ENCODE measurements at places on chromosomes 3 and 15.

GRCh38 chr15:90876046-90876445, 7.7 kb downstream of the FURIN start:
- DNase-seq: no peak

DNA sequence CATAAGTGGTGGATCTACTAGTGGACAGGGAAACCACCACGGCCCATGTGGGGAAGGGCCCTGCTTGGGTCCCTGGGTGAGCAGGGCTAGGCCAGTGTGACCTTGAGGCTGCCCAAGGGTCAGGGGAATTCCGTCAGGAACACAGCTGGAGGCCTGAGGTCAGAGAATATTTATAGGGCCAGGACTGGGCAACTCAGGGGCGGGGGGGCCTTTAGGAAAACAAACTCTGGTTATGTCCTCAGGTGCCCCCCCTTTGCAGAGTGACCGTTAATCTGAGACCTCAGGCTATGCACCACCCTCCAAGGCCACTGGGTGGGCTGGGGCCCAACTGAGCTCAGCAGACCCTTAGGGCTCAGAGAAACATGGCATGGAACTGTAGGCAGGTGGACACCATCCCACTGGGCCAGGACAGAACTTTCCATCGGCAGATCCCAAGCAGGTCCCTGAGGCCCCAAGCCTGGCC, 2.5 kb downstream of the TWF2 start:
- no peak for DNase-seq

DNA sequence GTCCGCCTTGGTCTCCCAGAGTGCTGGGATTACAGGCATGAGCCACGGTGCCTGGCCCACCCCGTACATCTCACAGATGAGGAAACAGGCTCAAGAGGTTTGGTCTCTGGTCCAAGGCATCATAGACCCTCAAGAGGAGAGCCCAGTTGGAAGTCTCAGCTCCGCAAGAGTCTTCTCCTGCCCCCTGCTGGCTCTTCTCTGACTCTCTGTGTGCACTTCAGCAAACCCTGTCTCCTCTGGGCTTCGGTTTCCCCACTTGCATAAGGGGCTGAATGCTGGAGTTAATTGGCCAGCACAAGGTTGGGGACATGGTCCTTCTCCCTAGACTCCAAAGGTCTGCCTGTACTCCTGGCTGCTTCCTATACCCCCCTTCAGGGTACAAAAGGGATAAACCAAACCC, 3.9 kb downstream of the MST1R start:
- DNase-seq: peak; percentile 46

DNA sequence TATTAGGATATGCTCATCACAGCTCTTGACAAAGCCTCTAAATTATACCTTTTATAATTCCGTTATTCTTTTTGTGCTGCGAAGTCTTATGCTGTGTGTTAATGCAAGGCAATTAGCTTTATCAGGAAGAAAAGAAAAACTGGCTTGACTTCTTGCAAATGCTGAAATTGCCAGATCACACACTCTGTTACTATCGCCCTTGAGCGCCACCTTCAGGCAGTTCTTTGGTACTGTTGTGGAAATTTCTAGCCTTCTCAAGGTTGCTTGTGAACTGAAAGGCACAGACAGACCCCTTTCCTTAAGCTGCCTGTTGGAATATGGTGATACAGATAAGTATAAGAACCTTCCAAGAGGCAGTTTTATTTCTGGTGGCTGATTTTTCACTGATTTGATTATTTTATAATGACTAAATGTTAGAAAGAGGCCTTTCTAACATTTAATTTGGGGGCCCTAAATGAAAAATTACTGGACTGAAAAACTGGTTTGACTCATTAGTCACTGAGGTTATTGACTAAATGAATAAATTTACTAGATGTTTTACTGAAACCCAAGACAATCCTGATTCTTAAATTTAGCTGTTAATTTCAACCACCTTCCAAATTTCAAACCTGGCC, 126.2 kb upstream of the RASGRP1 start:
- DNase-seq: peak; percentile 81

DNA sequence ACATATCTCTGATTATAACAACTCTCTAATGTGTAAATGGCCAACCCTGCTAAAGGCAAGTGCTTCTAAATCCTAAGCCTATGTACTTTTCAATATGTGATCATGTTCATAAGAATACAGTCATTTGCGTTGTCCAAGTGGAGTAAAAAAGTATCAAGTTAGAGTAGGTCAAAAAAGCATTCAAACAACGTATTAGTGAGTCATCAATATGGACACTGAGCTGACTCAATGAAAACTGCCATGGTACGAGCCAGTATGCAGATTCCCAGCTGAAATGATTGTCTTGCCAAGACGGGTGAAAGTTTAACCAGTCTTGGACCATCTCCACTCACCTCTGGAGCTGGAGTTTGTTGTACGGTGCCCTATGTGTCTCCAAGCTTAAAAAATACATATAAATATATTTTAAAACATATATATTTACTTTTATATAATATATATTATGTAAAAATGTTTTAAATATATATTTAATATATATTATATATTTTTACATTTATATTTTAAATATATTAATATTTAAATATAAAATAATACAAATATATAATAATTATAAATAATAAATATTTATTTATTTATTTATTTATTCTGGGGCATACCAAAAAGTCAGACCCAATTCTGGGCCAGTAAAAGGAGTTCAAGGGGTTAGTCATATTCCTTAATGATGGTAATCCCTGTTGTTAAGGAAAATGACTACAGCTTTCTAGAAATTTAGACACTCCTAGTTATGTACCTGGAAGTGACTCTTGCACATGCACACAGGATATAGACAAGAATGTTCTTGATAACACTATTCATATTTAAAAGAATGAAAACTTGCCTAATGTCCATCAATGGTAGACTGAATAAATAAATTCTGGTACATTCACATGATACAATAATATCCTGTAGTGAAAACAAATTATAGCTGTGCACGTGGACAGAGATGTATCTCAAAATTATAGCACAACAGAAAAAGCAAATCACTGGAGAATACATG, 27.2 kb downstream of the PLSCR4 start:
- DNase-seq: no peak

GRCh38 chr15:88177451-88177850, 79.1 kb downstream of the NTRK3 start:
- DNase-seq: no peak

GRCh38 chr3:25420147-25420546, 7.9 kb upstream of the RARB start:
- no peak for DNase-seq

DNA sequence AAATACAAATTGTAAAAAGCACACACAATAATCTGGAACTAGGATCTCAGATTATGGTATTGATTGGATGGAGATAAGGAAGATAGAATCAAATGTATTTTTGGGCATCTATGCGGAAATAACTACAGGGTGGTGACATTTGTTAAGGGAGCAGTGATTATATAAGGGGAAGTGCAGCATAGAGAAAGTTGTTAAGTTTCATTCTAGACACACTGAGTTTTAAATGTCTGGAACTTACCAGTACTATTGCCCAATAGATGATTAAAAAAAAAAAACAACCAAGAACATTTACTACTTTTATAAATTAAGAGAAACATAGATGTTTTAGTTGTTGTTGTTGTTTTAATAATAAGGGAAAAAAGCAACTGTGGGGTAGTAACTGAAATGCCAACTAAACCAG, 32.1 kb upstream of the C3orf38 start:
- no peak for DNase-seq

DNA sequence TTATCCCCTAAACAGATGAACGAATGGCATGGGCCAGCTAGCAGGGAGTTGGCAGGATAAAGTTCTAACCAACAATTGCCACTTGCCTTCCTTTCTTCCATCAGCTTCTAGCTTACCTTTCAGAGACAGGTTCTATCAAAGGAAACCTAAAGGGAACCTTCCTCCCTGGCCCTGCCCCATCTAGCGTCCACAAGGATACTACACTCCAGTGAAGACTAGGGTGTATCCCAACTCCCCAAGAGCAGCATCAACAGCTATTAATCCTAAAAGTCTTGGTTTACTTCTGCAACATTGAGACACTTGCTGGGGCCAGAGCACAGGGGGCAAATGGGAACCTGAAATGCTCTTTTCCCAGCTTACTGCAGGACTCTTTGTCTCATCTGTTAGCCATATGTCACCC, 37.0 kb upstream of the TMC3 start:
- no peak for DNase-seq

- peak; percentile 71 for DNase-seq
Observed at GRCh38 chr3:42497009-42497731, 5.3 kb upstream of the VIPR1 start.

DNA sequence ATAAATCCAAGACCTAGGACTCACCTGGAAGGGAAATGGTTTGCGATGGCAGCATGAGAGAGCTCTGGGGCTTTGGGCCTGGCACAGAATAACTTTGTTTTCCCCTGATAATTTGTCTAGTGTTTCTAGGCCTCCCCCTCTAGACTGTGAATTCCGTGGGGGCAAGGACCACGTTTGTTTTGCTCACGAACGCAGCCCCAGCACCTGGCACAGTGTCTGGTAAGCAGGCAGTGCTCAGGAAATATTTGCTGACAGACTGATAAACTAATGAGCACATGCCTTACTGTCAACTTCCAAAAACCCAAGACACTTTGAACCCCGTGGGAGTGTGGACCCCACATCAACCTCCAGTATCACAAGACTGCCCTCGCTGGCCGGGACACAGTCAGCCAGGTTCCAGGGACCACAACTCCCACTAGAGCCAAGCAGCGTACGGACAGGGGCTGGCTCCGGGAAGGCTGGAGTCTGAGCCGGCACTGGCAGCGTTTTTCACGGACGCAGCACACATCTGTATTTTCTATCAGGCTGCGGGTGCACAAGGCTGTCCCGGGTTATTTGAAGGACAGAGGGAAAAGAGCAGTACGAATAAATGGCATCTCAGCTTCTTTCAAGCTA, 146.5 kb downstream of the XXYLT1 start:
- no peak for DNase-seq

- peak; percentile 84 for DNase-seq
Observed at GRCh38 chr15:101008158-101009139, 89.3 kb downstream of the LRRK1 start.

DNA sequence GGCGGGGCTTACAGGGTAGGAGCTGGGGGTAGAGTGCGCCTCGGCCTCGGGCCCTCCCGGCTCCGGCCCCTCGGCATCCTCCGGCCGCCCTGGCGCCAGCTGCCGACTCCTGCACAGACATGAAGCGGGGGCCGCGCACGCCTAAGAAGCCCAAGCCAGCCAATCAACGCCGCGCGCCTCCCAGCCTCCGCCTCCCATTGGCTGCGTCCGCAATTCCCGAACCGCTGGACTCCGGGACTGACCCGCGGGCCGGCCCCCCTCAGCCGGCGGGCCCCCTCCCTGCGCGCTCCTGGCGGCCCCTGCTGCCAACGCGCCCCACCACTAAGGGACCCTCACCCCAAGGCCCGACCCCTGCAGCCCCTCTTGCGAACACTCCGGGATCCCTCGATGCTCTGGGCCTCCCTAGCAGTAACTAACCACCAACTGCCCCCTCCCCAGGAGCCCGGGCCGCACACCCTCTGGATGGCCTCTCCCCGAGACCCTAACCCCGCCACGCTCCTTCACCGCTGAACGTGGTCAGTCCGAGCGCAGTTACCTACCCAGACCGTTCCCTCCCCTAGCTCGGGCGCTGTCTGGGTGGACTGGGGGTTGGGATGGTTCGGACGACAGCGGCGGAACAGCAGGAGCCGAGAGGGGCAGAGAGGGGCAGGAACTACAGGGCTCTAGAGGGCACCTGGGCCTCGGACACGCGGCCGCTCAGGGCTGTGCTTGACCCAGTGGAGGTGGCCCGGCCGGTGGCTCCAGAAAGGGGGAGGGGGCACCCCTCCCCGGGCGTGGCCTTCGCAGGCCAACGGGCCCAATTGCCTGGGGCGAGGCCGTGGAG, 5.0 kb downstream of the GATA2 start:
- DNase-seq: peak; percentile 92

DNA sequence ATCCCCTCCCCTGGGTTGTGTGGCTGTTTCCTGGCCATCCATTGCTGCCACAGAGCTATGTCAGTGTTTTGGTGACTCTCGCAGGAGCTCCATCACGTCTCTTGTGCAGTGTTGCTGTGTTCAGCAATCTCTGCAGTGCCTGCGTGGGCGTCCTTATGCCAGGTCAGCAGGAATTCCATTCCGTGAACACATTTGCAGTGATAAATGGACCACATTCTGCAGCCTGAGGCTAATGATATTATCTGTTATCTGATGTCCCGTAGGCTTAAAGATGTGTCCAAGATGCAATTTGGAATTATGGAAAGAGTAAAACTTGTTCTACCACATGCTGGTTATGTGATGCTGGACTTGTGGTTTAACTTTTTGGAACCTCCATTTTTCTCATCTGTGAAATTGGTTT, 25.5 kb upstream of the COL6A6 start:
- DNase-seq: no peak

DNA sequence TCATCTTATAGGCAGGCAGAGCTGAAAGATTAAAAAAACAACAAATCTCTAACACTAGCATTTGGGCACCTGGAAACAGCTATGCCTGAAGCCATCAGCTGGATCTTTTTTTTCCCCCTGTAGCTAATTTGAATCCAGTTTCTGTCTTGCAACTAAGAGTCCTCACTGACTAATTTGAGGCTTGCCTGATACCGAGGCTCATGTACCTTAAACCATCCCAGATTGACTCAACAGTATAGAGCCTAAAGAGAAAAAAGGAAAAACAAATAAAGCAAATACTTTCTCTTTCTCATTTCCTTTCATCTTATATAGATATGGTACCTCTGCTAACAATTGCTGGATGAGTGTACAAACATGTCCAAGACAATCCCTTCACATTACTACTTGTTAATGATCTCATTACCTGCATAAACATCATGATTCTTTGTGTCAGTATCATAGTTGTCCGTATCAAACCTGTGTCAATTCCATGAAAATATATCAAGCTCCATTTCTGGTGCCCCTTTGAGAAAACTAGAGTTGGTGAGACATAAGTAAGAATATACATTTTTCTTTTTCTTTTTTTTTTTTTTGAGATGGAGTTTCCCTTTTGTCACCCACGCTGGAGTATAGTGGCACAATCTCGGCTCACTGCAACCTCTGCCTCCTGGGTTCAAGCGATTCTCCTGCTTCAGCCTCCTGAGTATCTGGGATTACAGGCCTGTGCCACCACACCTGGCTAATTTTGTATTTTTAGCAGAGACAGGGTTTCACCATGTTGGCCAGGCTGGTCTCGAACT, 43.1 kb downstream of the BHLHE40 start:
- peak; percentile 63 for DNase-seq

DNA sequence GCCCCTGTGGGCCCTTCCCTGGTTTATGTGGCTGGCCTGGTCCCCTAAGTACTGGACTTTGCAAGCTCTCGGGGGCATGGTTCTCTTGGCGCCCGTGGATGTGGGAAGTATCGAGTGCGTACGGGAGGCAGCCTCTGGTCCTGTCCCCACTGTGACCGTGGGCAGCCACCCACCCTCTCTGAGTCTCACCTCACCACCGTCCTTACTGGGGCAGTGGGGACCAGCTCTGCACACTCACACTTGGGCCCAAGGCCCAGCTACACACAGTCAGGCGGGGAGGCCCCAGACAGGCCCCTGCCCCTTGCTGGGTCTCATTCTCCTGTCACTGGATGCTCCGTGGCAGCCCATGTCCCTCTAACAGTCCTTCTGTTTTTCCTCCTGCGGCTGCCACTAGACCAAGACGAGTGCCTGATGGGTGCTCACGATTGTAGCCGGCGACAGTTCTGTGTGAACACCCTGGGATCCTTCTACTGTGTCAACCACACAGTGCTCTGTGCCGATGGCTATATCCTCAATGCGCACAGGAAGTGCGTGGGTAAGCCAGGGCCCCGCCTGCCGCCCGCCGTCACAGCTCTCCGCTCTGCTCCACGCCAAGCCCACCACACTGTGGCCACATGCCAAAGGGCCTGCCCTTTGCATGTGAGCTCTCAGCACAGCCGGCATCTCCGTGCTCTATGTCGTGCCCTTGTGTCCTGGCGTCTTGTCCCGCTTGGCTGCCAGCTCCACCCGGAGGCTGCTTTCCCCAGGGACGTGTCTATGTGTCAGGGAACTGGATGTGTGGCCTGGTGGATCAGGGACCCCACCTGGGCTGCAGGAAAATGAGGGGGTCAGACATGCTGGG, 72.7 kb downstream of the FBLN2 start:
- no peak for DNase-seq

Data from cardiac fibroblast (primary cell).